Stimulated activated CD8-positive, alpha-beta memory T cell treated with anti-CD3 and anti-CD28 coated beads, Interleukin-7, amount 100 ng/mL, for 1 hour (primary cell): ENCODE measurements at places on chromosomes 6 and 20.

DNA sequence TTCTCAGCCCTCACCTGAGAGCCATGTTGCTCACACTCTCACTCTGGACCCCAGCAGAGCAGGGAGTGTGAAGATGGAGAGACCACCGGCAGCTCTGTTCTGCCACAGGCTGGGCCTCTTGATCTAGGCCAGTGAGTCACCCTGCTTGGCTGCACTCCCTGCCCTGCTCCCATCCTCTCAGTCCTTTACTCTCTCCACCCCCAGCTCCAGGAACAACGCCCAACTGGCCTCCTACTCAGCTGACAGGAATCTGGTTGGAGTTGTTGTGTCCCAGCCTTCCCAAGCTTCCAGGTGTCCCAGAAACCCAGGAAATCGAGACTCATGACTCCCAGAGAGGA lies at the start of gene PSORS1C1:
TSS of gene PSORS1C1 (plus strand) at position 260 of the 338 bp plus-strand sequence. CDS start 14,833 bp downstream, outside the sequence.
- no peak for DNase-seq

GRCh38 chr6:140441256-140441655 lies 1066.8 kb upstream of the CITED2 start:
- no peak for DNase-seq

GRCh38 chr6:34414999-34415858 lies 10.6 kb downstream of the RPS10 start:
- no peak for DNase-seq

DNA sequence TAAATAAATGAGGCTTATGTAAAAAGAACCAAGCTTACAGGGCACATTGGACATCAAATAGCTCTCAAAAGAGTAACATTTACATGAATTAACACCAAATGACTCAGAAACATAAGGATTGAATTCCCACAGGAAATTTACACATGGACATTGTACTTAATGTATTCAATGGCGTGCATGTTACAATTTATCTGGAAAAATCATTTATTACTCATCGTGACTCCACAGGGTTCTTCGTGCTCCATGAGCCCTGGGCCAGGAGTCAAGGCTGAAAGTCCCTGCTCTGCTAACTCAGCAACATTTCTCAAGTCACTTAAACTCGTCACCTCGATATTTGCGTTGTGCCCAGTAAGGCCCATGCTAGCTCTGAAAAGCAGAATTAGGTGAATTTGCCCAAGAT lies 158.5 kb downstream of the PHACTR1 start:
- no peak for DNase-seq

GRCh38 chr20:33251496-33251895 lies 15.7 kb downstream of the BPIFA1 start:
- DNase-seq: no peak

- DNase-seq: no peak
Observed at GRCh38 chr6:149237464-149237863, 80.0 kb upstream of the TAB2 start.

DNA sequence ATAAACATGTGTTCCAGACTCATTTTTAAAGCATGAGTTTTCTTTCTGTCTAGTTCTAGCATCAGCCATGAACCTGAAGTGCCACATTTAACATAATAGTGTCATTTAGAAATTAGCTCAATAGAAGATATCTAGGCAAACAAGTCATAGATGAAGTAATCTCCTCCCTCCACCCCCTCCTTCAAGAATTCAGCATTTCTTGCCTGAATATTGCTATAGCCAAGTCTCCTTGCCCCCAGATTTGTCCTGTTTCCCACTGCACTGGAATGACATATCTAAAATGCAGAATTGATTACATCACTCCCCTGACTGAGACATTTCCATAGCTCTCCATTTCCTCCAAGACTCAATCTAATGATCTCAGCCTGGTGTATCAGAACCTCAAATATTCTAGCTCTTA lies 134.9 kb upstream of the BACH2 start:
- no peak for DNase-seq

DNA sequence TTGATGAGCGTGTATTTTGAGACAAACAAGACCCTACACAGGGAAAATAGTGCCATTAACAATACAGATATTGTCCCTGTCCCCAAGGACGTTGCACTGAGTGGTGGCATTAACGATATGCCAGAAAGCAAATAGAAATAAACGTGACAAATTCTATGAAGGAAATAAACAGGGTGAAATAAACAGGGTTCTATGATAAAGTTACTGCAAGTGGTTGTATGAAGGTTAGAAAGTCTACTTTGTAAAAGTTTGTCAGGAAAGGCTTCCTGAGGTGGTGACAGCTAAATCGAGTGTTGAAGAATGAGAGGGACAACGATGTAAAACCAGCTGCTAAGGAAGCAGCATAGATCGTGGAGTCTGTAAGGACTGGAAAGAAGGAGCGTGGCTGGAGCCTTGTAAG lies 380.2 kb downstream of the LAMA2 start:
- no peak for DNase-seq

DNA sequence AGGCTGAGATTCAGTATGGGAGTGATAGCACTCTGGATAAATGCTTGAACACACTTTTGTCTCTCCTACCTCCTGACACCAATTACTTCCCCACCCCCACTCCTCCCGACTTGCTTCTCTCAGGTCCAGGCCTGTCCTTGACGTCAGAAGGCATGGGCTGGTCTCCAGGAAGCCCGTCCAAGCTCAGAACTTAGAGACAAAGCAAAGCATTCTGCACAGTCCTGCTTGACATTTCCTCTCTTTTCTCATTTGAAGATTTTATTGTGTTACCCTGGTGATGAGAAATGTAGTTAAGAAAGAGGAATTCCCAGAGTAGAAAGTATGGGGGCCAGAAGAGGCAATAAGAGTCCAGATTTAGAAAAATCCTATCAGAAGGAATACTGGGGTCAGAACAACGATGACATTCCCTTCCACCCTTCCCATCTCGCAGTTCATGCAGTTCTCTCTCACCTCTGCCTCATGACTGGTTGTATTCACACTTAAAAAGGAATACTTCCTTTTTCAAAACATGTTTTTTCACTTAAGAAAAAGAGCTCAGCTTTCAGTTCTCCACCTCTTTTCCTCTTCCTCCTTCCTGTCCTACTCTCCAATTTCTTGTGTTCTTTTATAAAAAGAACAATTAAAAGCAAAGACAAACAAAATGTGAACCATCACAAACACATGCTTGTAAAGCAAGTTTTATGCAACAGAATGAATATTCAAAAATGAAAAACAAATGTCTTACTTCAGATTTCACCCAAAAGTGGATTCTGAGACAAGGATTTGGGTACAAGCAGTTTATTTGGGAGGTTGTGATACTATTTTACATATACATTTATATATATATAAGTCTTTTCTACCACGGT lies 18.5 kb upstream of the FAM184A start:
- no peak for DNase-seq
